Left cardiac atrium (tissue), 4 donors: ENCODE measurements at places on chromosomes 11 and 22.
A peak's percentile ranks its signal among the peaks of the same experiment; 100 is the strongest.

DNA sequence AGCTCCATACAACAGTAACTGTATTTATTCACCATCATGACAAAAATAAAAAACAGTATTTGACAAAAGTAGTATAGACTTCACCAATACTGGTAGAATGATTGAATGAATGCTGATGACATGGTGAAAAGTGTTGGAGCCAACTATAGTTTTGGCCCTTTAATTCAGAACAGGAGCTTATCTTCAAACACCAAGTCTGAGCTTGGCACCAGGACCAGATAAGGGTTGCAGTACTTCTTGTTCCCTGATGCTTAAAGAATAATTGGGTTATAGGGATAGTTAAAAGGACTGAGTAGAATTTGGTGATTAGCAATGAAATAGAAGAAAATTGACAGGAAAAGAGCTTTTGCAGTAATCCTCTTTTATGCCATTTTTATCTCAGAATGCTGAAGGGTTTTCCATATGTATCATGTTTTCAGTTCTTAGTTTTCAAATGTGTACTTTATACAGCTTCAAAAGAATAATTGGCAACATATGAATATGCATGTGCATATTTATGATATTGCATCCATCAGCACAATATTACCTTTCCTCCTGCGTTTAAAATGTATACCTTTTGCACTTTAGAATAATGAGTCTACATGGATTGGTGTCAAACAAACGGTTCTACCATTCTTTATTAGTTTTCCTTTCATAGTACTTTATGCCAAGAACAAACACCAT lies 214.2 kb upstream of the ARHGAP42 start:
- no peak for DNase-seq

DNA sequence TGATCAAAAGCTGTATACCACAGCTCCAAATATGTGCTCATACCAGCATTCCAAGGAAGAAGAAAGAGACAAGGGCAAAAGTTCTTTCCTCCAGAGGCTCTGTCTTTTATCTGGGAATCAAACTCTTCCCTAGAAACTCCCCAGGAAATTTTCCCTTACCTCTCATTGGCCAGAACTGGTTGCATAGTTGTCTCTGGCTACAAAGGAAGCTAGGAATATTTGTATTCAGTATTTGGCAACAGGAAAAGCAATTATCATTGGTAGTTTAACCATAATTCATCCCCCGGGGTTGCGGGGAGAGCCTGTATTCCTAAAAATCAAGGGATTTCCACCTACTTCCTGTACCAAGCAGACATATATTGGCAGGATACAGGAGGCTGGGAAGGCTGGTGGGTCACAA lies 10.5 kb upstream of the ZFTA start:
- DNase-seq, result no peak

- DNase-seq, result no peak
Observed at GRCh38 chr22:23913306-23913660, 19.1 kb downstream of the MIF start.

- DNase-seq, result no peak
Observed at GRCh38 chr11:78266451-78266850, 77.7 kb downstream of the USP35 start.

GRCh38 chr11:34787348-34787747 lies 128.8 kb downstream of the APIP start:
- no peak for DNase-seq

- peak; percentile 93 for DNase-seq
Observed at GRCh38 chr22:37561212-37562048, 1.1 kb downstream of the CDC42EP1 start.

- no peak for DNase-seq
Observed at GRCh38 chr11:61011950-61012736, 40.7 kb downstream of the CD6 start.

GRCh38 chr11:748007-748359 lies 719 bp downstream of the TALDO1 start:
- DNase-seq, result no peak

DNA sequence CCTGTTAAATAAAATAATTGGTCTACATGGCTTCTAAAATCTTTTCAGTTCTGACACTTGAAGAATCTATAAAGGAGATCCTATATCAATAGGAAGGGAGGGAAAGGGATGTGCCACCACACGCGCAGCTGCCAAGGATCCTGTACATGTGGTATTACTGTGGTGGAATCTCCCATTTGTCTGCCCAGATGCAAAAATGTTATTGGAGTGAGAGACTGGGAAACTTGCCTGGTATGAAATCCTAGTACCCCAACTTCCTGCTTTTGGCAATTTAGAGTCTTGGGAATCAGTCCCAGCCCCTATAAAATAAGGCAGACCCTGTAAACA lies 81.9 kb upstream of the PICALM start:
- no peak for DNase-seq

DNA sequence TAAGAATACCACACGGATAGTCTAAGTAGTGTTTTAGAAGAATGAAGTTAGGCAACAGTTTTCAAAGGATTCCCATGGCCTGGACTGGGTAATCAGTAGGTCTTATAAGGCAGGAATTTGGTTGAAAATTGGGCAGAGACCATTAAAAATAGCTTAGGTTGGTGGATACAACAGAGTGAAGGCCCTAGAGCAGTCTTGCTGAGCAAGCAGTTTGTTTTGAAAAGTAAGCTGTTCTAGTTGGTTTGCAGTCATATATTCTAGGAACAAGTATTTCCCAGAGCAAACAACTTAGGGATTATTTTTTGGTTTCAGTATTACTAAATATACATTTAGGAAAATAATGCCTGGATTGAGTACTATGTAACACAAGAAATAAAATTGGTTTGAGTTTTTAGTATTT lies 64.8 kb downstream of the MUC15 start:
- DNase-seq, result no peak

DNA sequence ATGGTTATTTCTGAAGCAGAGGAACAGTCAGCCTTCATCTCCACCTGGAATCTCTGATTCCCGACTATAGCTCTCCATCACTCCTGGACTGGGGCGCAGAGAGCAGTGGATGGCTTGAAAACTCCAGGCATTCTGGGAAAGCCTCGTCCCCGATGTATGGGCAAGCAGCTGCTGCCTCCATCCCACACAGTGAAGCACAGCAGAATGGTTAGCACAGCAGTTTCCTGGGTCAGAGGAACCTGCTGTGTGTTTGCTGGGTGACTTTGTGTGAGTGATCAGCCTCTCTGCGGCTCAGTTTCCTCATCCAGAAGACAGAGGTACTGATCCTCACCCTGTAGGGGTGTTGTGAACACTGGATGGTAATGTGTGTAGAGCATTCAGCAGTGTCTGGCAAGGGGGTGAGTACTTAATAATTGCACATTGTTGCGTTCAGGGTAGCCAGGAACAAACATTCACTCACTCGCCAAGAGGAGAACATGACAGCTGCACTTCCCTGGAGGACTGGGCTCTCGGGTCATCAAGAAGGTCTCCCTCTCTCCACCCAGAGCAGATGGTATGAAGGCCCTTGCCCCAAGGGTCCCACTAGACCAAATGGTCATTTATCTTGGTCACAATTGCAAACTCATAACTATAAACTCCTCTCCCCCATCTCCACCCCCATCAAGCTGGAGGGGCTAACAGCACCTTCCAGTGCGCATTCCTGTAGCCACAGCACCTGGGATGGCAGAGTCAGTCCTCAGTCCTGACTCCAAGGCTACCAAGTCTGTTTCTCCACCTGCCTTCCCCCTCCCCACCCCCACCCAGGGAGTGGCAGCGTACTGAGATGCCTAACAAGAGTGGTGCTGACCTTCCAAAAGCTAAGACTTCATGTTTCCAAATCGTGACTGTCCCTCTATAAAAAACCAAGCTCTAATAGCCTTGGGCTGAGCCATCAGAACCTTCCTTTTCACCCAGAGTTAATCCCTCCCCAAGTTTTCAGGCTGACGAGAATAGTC lies 1.5 kb upstream of the CHST1 start:
- no peak for DNase-seq

DNA sequence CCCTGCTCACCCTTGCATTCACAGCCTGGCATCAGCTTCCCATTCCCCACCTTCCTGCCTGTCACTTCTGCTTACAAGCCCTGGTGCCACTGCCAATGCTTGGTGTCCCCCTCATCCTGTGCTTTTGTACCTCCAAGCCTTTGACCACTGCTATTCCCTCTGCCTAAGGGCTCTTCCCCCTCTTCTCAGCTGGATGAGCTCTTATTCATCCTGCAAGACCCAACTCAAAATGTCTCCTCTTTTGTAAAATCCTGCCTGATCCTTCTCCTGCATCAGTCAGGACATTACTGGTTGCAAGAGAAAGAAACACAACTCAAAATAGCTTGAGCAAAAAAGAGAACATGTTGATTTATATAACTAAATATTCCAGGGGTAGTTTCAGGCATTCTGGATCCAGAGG lies 66.9 kb upstream of the TCF20 start:
- DNase-seq, result no peak

DNA sequence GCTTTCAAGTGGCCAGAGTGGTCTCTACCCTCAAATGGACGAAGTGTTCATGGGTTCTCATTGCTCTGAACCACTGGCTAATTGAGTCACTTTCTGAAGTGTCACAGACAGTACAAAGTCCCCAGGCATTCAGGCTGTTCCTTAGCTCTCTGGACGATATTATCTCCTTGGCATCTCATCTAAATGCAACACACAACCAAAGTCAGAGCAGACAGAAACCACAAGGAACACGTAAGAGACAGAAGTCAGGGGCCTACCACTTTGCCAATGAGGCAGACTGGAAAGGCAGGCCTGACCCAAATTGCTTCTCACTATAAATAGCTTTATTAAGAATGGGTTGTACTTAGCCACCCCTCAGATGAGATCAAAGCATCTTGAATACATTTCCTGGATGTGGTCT lies 29.0 kb upstream of the LDLRAD3 start:
- no peak for DNase-seq

DNA sequence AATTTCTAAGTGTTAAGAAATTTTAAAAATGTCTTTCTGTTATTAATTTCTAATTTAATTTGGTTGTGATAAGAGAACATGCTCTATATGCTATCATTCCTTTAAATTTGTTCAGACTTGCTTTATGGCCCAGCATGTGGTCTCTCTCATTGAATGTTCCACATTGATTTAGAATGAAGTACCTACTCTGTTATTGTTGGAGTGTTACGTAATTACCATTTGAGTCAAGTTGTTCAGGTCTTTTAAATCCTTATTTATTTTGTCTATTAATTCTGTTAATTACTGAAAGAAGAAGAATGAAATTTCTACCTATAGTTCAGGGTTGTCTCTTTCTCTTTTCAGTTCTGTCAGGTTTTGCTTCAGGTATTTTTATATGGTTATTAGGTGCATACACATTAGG lies 57.0 kb downstream of the PRMT3 start:
- no peak for DNase-seq

GRCh38 chr11:22869325-22869724 lies 9.1 kb upstream of the CCDC179 start:
- DNase-seq, result no peak

GRCh38 chr11:65557280-65558001 lies 718 bp downstream of the LTBP3 start:
- DNase-seq, result no peak
